Activated T-cell treated with anti-CD3 and anti-CD28 coated beads, Interleukin-2, amount 50 U/mL, for 72 hours (primary cell): ENCODE measurements at places on chromosomes 16 and 17. TPM values are rescaled to one million over a fixed set of nuclear protein-coding genes. Genes with fewer than 3 reads are reported as not detected.
A peak's percentile ranks its signal among the peaks of the same experiment; 100 is the strongest.

GRCh38 chr16:75011634-75012307 lies 12.9 kb downstream of the ZNRF1 start:
- DNase-seq: peak; percentile 71

- DNase-seq: no peak
Observed at GRCh38 chr17:539766-540165, 174.9 kb downstream of the VPS53 start.

DNA sequence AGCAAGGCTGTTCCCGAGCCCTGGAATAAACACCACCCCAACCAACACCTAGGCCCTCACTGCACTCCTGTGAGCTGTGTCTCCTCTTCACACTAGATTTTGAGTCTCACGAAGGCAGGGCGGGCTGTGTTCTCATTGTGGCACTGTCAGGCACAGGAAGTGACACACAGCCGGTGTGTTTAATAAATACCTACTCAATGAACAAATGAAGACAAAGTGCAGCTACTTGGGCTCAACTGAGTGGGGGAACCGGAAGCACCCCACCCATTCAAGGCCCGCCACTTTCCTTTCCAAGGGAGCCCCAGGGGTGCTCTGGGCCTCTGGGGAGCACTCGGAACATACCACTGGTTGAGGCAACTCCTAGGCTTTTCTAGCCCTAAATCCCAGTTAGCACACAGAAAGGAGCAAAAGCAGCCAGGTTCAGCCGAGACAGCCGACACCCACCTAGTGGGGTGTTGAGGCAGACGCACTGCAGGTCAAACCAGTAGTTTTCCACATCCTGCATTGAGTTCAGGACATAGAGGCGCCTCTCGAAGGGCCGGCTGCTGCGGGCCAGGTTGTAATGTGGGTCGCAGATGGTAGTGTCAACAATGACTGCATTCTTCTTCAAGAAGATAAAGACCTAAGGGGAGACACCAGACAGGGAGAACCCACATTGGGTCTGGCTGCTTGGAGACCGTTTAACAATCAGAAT lies 57.7 kb downstream of the GTF3C1 start:
- no peak for DNase-seq

- no peak for DNase-seq
Observed at GRCh38 chr17:79027274-79027924, 3.4 kb downstream of the C1QTNF1 start.

GRCh38 chr17:2149934-2150333 lies 95.0 kb downstream of the HIC1 start:
- no peak for DNase-seq

GRCh38 chr16:20952139-20952920 lies 51.8 kb downstream of the LYRM1 start:
- no peak for DNase-seq

- no peak for DNase-seq
Observed at GRCh38 chr17:42431758-42432161, 8.7 kb upstream of the CAVIN1 start.

DNA sequence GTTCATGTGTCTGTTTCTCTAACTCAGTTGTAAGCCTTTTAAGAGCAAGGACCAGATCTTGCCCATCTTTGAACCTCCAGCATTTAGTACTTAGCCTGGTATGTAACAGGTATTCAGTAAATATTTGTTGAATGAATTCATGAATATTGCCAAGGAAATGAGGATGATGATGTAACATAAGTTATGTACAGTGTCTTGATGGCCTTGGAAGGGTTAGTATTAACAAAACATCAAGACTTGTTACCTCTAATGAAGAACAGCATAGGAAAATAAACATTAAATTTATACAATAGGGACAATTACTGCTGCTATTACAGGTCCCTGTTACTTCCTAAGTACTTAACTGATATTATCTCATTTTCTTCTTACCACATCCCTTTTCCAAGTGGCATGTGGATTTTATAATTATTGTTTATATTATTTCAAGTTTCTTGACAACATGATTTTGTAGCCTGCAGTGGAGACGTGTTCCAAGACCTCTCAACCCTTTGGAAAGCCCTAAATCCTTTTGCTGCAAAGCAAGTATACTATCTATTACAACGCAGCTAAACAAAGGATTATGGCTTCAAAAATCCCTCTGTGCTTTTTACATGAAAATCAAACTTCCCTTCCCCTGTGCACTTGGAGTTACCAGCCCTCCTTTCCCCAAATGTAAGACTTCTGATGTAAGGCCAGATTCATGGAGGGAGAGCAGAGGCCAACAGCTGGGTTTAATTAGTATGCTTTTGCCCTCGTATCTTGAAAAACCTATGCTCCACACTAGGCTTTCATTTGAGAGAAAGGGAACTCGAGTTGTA lies 77.4 kb upstream of the SMIM36 start:
- no peak for DNase-seq

DNA sequence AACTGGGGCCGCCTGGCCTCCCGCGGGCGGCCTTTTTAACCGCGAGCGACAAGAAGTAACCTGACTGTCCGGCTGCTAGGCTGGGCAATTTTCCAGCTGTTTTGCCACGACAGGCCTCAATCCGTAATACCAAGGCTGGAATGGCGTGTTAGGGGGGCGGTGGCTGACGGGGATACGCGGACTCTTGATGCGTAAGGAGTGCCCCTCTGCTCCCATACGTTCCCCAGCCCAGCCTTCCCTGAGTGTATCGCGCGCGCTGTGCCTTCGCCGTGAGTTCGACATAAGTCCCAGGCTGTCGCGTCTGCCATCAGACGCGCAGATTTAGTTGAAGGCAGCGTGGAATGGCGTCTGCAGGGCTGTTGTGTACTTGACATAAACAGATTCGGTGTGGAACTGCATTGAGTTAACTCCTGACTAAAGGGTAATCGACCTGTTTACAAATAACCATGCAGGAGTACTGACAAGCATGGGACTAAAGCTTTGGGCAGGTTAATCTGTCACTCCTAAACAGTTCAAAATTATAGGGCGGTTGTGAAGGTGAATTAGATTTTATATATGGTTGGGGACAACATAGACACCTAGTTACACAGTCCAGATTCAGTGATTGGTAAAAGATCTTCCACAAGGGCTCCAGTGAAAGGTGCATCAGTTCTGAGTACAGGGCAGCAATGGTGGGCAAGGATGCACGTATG lies 16.6 kb upstream of the ERN1 start:
- DNase-seq: peak; percentile 45

DNA sequence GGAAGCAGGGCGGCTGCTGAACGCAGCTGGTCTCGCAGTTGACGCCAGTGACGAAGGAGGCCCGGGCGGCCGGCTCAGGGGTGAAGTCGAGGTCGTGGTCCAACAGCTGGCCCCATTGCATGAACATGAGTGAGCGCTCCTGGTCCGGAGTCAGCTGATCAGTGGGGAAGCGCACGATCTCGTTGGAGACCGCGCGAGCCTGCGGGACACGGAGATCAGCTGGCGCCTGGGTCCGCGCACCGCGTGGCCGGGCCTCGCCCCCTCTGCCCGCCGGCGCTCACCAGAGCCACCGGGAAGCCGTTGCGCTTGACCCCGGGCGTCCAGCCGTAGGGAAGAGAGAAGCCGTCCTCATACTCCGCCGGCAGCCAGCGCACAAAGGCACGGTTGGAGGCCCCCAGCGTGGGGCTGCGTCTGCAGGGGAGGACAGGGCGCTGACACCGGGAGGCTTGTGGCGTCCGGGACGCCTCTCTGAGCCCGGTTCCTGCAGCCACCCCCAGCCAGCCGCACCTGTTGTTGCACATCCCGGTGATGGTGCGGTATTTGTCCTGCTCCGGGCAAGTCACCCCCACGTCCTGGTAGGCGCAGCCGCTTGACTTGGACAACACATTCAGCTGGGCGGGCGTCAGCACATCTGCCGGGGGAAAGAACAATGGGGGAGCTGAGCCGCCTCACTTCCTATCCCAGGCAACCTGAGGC lies 1.6 kb downstream of the MPO start:
- DNase-seq: no peak

DNA sequence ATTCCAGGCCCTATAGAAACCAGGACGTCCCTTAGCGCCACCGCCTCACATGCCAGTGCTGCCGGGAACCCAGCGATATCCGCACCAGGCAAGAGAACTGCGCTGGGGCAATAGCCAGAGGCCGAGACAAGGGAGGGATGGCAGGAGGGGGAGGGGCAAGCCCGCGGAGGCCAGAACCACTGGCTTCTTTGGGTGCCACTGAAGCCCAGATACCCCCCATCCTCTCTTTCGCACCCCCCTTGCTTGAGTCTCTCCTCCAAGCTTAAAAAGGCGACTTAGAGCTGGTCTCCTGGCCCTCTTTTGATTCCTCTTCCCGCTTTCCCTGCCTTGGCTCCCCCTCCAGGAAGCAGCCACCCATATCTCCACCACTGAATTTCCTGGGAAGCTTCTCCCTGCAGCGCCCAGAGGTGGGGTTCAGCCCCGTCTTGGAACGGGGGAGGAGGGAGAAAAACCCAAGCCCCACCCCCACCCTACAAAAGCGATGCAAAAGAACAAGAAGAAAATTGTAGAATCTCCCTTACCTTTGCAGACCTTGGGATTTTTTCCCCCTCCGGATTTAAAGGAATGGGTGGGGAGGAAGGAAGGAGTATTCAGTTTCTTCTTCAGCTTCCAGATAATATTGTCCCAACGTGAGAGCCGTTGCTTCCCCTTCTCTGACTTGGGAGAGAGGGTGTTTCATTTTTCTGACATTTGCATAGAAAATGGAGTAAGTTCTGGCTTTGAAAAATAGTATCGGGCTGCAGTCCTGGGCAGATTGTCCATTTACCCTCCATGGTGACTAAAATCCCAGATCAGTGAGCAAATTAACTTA lies 622 bp downstream of the HOXB6 start:
- DNase-seq: no peak

DNA sequence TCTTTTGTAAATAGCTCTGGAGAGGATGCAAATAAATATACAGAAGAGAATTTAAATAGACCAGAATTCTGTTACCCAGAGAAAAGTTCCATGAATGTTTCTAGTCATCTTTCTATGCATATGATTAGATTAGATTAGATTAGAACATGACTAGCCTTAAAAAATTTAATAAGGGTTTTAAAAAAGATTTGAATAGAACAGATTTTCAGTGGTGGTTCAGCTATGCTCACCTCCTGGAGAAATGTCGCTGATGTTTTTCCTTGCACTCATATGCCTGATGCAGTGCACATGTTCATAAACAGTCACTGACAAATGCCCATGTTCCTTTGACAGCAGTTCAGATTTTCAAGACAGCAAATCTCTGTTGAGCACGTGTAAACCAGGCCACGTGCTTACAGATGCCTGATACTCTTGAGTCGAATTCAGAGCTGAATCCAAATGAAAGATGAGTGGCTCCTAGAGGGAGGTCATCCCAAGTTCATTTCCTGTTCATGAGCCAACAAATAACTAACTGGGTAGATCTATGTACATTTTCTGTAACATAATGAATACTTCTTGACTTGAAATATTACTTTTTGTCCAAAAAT lies 19.9 kb upstream of the RAB11FIP4 start:
- DNase-seq: no peak

DNA sequence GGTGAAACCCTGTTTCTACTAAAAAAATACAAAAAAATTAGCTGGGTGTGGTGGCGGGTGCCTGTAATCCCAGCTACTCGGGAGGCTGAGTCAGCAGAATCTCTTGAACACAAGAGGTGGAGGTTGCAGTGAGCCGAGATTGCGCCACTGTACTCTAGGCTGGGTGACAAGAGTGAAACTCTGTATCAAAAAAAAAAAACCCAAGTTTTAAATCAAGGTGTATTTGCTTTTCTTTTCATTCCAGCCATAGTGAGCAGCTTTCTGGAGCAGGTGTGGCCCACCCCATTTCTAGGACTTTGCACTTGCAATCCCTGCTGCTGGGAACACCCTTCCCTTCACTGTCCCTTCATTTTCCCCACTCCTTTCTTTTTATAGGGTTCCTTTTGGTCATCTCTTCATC lies 28.8 kb downstream of the TMEM238L start:
- DNase-seq: no peak

GRCh38 chr16:70472786-70473433 lies 18.5 kb downstream of the FCSK start:
- DNase-seq: no peak

- no peak for DNase-seq
Observed at GRCh38 chr17:18967916-18968315, 16.0 kb downstream of the SLC5A10 start.

The GAS7 gene
- 0.72 TPM for total RNA-seq

The CDH13 gene
- total RNA-seq: not detected

The SDR42E1 gene
- 13.0 TPM for total RNA-seq

The NGFR gene
- total RNA-seq: 0.14 TPM

The ITGAX gene
- total RNA-seq: 79.3 TPM

The HCRT gene
- not detected for total RNA-seq

The CMTM1 gene
- 10.1 TPM for total RNA-seq

The NPIPA2 gene
- 1.5 TPM for total RNA-seq
